ENCODE measurements at places on chromosomes 3 and 15. TPM values are rescaled to one million over a fixed set of nuclear protein-coding genes. Genes with fewer than 3 reads are reported as not detected.

- no peak for DNase-seq
These were observed 143.4 kb downstream of the CLSTN2 start for GRCh38 chr3:140078343-140078742.

- no peak for DNase-seq
These were observed 56.5 kb downstream of the SIDT1 start for GRCh38 chr3:113588806-113589205.

SMARCC1 gene
- total RNA-seq = 63.1 TPM

DNA sequence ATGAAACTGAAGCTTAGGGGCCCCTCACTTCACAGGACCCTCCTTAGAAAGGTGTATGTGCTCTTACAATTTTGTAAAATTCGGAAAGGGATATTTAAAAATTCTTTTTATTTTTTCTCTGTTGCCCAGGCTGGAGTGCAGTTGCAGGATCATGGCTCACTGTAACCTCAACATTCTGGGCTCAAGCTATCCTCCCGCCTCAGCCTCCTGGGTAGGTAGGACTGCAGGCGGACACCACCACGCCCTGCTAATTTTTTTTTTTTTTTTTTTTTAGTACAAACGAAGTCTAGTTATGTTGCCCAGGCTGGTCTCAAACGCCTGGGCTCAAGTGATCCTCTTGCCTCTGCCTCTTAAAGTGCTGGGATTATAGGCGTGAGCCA is 45.1 kb upstream of the SPATA12 start:
- no peak for DNase-seq

DNA sequence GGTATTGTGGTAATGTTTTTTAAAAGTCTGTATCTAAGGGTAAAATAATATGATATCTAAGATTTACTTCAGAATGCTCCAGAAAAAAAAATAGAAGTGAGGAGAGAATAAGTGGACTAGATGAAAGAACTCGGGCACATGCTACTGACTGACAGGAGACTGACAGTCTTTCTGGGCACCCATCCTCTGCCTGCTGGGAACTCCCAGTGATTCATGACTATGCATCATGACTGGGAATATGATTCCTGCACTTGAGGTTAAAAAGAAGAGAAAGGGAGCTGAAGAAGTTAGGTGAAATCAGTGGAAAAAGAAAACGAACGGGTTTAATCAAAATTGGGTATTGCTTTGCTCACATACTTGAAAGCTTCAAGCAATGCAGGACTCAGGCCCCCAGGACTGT is 35.7 kb upstream of the SPSB4 start:
- DNase-seq = no peak

GRCh38 chr3:115151921-115152320 is 4.8 kb upstream of the ZBTB20 start:
- DNase-seq = no peak

GRCh38 chr3:57791245-57791644 is 35.1 kb downstream of the SLMAP start:
- no peak for DNase-seq

SLC28A1 gene
- total RNA-seq = not detected

GRCh38 chr3:15050405-15051092 is 14.6 kb downstream of the MRPS25 start:
- DNase-seq = no peak

DNA sequence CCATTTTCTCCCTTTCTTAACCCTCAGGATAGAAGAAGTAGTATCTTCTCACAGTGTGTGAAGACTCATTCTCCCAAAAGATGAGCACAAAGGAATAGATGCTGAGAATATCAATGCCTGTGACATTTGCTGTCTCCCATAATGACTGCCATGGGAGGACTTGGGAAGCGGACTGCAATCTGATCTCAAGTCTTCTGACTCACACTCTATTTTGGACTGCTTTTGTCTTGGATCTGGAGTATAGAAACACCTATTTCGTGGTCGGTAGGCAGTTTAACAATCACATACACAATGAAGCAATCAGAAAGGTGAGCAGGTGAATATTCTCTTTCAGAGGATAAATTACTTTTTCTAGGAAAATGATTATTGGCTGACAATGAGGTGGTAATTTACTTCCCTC is 852.0 kb downstream of the FHIT start:
- DNase-seq = no peak

- no peak for DNase-seq
These were observed 36.9 kb upstream of the MEIS2 start for GRCh38 chr15:37137221-37137620.

DNA sequence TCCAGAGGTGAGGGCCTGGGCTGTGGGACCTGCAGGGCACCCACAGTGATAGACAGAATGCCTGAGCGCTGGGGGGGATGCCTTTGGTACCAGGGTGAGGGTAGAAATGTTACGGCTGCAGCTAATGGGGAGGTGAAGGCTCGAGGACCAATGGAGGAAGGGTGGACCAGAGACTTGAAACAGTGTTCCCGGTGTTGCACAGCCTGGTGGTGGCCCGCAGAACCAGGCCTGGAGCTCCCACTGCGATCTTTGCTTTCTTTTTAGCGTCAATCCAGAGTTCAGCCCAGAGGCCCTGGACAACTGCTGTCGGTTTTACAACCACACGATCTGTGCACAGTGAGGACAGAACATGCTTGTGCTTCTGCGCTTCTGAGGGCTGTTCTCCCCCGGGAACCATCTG is 36.8 kb upstream of the PDE8A start:
- no peak for DNase-seq

- DNase-seq = no peak
These were observed 570.1 kb upstream of the CBLB start for GRCh38 chr3:106438887-106439286.

GRCh38 chr3:168091941-168092340 is 3.8 kb downstream of the GOLIM4 start:
- DNase-seq = no peak

DNA sequence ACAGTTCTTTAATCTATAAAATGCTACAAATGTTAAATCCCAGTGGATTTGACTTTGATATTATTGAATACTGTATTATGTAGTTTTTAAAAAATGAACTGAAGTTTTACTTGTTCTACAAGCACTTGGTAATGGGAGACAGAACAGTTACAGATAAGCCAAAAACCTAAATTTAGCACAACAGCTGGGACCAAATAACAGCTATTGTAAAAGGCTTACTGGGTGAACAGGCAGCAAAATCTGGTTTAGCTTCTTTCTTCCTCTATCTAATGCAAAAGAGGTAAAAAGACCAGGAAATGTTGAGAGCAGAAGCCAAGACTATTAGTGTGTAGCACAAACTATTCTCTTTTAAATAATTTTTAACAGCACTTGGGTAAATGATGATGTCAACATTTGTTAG is 1.6 kb upstream of the ATOSA start:
- DNase-seq = no peak

GRCh38 chr15:71629781-71630474 is 180.4 kb upstream of the NR2E3 start:
- no peak for DNase-seq

- DNase-seq = no peak
These were observed 5.2 kb downstream of the HEG1 start for GRCh38 chr3:125050488-125051090.

RLBP1 gene
- total RNA-seq = not detected

FOXB1 gene
- not detected for total RNA-seq

- no peak for DNase-seq
These were observed 299 bp downstream of the PAQR9 start for GRCh38 chr3:142963234-142963515.

DNA sequence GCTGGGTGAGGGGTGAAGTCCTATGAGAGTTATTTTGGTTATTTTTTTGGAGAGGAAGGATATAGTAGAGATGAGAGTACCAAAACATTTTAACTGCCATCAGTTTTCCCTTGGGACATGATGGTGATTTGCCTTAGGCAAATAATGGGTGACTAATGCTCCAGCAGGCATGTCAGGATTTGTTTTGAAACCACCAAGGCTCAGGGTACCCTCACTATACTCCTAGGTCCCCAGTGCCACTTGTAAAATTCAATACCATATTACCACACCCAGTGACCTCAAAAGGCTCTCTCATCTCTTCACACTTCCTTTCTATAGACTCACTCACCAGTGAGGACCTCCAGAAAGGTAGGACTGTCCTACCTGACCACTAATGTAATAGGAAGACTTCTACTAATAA is 83.6 kb downstream of the WDR72 start:
- DNase-seq = no peak

DNA sequence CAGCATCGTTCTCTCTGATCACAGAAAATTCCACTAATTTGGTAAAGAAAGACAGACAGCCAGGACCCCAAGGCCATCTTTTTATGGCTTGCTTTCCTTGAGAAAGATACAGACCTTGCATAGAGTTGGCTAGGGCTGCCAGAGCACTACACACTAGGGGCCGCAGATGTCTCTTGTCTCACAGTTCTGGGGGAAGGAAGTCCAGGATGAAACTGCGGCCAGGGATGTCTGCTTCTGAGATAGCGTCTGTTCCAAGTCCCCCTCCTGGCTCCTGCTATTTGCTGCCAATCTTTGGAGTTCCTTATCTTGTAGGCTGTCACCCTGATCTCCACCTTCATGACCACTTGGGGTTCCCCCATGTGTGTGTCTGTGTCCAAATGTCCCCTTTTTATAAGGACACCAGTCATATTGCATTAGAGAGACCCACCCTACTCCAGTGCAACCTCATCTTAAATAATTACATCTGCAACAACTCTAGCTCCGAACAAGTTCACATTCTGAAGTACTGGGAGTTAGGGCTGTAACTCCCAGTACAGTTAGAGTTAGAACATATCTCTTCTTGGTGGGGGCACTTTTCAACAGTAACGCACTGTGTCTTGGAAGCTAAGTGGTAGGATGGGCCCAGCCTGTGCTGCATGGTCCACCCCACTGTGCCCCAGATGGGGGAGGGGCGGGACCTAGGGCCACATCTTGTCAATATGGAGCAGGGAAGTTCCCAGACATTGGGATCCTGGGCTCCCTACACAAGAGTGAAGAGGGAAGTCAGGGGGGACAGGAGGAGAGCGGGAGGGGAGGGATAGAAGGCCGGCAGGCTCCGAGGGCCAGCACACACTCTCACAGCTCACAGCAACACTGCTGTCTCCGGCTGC is 42.2 kb downstream of the KLF15 start:
- DNase-seq = no peak

DNA sequence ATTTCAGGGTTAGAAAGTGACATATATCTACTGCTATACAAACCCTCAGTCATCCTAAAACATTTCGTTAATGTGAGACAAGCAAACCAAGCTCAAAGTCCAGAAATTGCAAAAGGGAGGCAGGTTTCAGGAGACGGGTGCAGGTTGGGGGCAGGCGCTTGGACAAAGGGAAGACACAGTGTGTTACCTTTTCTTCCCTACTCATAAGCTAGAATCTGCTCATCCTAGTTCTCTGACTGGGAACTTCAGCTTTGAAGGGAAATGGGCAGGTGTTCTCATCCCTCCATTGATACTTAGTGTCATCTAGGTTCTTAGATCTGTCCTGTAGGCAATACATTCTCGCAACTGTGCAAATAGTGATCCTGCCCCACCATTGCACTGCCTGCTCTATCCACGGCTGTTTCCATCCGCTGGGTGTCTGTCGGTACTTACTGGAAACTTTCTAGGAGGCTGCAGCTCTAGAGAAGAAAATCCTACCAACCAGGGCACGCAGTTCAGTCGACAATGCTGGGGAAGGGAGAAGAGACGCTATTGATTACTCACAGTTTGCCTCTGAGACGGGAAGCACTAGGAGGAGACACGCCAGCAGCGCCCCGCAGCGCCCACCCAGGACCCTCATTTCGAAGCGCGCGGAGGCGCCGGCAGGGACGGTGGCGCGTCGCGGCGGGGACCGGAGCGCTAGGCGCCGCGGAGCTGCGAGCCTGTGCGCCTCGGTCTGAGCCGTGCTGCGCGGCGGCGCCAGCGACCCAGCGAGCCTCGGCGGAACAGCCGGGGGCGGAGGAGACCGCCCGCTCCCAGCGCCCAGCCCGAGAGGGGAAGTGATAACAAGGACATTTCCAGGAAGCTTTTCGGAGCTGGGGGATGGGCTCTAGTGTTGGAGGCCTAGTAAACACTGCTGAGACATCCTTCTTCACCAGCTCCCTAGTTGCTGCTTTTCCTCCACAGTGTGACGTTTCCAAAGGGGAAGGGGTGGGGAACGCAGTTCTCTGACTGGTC is at the start of gene PROS1:
Gene PROS1 (minus strand): TSS at position 766 of the 996 bp plus-strand sequence. CDS start 147 bp downstream, at position 619.
- no peak for DNase-seq

DNA sequence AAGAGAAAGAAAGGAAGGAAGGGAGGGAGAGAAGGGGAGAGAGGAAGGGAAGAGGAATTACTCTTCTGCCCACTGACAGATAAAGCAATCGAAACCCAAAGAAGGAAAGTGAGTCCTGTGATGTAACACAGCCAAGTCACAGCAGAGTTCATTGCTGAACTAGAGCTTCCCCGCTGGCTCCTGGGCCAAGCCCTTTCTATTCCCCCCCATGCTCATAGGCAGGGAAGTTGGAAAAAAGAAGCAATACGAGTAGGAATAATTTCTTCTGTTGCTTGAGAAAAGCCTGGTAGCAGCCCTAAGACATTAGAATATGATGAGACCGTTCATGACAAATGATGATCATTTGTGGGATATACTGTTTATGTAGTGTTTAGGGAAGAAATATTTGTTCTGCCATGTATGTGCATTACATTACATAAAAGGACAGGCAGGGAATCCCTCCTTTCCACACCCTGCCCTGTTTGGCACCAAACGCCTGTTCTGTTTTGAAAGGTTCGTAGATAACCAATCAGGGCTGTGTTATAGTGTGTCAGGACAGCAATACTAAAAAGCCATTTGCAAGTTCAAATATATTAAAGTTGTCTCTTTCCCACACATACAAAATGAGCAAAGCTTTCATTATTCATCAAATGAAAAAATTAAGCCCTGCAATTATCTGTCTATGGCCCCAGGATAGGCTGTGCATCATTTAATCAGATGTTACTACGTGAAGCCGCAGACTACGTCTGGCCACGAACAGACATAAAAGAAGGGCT is 111.0 kb upstream of the TRPM1 start:
- DNase-seq = no peak

DNA sequence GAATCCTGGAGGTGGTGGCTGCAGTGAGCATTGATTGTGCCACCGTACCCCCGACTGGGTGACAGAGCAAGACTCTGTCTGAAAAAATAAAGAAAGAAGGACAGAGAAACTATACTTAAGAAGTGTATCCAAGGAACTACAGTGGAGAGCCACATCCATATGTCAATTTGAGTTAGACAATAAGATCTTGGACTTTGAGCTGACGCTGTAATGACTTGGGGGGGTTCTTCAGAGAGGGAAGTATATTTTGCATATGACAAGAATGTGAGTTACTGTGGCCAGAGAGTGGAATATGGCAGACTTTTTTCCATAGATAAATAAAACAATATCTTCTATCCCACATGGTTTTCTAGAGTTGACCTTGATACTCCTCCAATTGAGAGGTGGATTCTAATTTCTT is 52.6 kb upstream of the TEX264 start:
- no peak for DNase-seq

DNA sequence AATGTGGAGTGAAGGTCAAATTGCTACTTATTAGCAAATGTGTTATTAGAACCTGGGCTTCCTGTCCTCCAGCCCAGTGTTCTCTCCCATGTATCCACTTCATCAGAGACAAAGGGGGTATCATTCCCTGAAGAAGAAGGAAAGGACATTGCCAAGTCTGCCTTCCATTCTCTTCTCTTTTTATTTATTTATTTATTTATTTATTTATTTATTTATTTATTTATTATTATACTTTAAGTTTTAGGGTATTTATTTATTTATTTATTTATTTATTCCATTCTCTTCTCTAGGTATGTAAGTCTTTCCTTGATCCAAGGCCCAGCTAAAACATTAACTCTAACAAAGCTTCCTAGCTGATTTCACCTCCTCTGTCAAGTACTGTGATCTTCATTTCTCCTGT is 277.8 kb upstream of the DNAJC19 start:
- no peak for DNase-seq

Data from glomerular endothelial cell (primary cell).